NCI-H1417 treated with DMSO at 0.1 percent for 48 hours (cell line): ENCODE measurements at places on chromosomes 5 and 9.
A peak's percentile ranks its signal among the peaks of the same experiment; 100 is the strongest.

GRCh38 chr5:116402235-116402634 lies 172.4 kb downstream of the SEMA6A start:
- no peak for DNase-seq

GRCh38 chr9:88614359-88614758 lies 79.4 kb downstream of the NXNL2 start:
- no peak for DNase-seq

GRCh38 chr9:14480526-14480925 lies 166.6 kb upstream of the NFIB start:
- no peak for DNase-seq

GRCh38 chr5:147481874-147482705 lies 27.8 kb downstream of the DPYSL3 start:
- DNase-seq = no peak

DNA sequence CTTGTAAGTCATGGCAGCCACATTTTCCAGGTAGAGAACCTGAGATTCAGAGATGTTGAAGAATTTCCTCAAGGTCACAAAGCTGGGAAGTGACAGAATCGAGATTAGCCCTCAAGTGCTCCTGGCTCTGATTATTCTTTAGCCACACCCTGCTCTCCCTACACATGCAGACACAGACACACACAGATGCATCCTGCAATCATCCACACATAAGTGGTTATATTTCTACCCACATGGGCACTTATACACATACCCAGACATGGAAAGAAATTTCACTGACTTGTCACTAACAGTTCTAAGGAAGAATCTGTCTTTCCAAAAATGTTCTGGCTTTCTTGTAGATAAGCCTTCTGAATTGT lies 32.2 kb upstream of the GALNT10 start:
- no peak for DNase-seq

DNA sequence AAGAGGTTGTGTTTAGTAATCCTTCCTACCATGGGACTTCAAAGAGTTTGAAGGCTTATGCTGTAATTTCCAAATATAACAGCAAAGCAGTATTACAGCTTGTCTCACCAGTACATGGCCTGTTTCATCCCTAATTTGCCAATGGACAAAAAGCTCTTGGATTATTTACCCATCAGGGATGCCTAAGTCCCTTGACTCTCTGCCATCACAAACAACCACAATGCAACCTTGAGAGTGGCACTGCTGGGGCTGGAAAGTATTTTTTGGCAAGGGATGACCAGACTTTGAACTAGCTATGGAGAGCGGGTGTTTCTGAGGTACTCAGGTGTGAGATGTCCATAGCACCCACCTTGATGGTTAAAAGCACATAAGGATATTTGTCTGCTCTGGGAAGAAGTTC lies 9.1 kb downstream of the MAMDC2 start:
- DNase-seq = no peak

DNA sequence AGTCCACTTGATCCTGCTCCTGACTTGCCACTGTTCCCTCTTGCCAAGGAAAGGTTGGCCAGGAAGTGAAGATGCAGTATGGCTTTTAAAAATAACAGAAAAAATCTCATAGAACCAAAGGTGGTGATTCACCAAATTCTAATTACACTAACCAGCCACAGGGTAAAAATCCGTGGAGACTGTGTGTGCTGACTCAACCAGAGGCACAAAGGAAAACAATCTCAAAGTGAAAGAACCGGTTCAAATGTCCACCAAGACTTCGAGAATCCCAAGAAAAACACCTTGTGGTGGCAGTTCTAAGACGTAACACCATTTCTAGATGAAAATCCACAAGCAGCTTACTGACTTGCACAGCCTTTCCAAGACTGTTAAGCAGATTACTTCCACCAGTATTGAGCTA lies 279.1 kb downstream of the TLE1 start:
- DNase-seq = no peak

GRCh38 chr9:128067645-128068385 lies at the start of gene SLC25A25:
TSS of gene SLC25A25 (plus strand) at chr9:128068232. CDS start at chr9:128068320, 88 bp downstream.
- DNase-seq = peak; percentile 98

GRCh38 chr9:130728721-130729120 lies 35.1 kb downstream of the EXOSC2 start:
- no peak for DNase-seq

DNA sequence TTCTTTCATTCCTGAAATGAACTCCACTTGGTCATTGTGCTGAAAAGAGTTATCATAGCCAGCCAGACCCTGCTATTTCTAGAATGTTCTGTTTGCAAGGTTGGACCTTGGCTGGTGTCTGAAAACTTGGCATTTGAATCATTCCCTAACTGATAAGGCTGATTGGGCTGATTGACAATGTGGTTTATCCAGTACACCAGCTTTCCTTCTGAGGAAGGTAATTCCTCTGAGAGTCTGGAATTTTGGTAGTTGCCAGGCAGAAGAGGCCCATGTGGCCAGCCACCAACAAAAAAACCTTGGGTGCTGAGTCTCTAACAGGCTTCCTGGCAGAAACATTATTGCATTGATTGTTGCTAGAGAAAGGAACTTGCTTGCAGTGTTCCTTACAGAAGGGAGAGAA lies 15.3 kb downstream of the SEC61B start:
- DNase-seq = no peak

- DNase-seq = no peak
Observed at GRCh38 chr9:126399251-126399650, 72.6 kb downstream of the MVB12B start.
